Naive thymus-derived CD8-positive, alpha-beta T cell (primary cell): ENCODE measurements at places on chromosomes 5 and 9. TPM values are rescaled to one million over a fixed set of nuclear protein-coding genes. Genes with fewer than 3 reads are reported as not detected.

DNA sequence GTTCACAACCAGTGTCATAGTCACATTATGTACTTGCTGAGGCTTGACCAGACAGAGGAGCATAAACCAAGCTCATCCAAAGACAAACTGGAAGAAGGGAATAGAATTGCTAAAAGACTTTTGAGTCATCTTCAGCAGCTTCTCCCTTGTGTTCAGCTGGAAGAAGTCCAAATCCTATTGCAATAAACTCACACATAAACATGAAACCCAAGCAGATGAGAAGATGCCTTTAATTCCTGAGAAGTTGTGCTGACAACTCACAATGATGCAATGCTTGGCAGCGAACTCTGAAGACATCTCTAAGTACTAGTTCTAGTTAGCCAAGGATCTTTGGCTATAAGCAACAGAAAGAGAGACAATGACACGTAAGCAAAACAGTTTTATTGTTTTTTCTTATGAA is 642.1 kb downstream of the KCTD16 start:
- no peak for DNase-seq

DNA sequence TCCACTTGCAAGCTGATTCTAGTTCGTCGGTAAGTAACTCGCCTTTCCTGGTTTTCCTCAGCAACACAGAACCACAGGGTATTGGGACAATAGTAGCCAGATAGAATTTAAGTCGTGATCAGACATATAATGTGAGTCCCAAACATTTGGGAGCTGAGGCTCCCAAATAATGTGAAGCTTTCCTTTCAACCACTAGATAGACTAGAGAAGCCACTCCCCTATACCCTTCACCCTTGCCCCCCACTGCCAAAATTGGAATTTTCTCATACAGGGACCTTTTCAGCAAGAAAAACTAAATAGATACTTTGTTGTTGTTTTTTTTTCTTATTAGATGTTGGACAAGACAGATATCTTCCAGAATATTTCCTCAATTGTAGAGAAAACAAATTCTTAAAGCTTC is 1.9 kb downstream of the C6 start:
- no peak for DNase-seq

GRCh38 chr9:88978034-88978433 is 13.2 kb upstream of the S1PR3 start:
- DNase-seq: no peak

GRCh38 chr5:178994580-178995340 is at the start of gene GRM6:
TSS of gene GRM6 (minus strand) at chr5:178995320. CDS start at chr5:178994944, 376 bp downstream.
- no peak for DNase-seq

- DNase-seq: no peak
These were observed 455.3 kb upstream of the SGCD start for GRCh38 chr5:155871623-155872022.

GRCh38 chr9:84731696-84732095 is 62.2 kb downstream of the NTRK2 start:
- DNase-seq: no peak

DNA sequence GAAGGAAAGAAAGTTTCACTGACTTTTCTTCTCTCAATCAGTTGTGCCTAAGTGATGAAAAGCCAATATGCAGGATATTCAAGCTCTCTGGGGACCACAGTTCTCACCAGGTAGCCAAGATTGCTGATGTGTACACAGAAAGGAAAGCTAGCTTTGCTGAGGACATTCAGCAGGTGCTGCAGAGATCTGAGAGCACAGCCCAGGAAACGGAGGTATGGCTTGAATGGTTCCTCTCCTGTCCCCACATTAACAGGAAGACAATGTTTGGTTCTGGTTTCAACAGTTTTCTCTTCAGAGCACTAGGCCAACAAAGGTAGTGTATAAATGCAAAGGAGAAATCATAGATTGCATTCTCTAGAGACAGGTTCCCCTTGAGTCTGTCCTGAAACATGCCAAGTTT is 69.6 kb downstream of the PTPDC1 start:
- DNase-seq: no peak

KIF20A gene
- polyA plus RNA-seq: not detected

SPATA31C1 gene
- not detected for polyA plus RNA-seq

ZFP2 gene
- 0.21 TPM for polyA plus RNA-seq

NTNG2 gene
- 1.0 TPM for polyA plus RNA-seq

PCDHGB6 gene
- polyA plus RNA-seq: not detected
